Stimulated activated CD4-positive, alpha-beta T cell treated with anti-CD3 and anti-CD28 coated beads, Interleukin-1b, Interleukin-23, amount 100 ng/mL, for 1 hour (primary cell): ENCODE measurements at places on chromosomes 3 and 15.

DNA sequence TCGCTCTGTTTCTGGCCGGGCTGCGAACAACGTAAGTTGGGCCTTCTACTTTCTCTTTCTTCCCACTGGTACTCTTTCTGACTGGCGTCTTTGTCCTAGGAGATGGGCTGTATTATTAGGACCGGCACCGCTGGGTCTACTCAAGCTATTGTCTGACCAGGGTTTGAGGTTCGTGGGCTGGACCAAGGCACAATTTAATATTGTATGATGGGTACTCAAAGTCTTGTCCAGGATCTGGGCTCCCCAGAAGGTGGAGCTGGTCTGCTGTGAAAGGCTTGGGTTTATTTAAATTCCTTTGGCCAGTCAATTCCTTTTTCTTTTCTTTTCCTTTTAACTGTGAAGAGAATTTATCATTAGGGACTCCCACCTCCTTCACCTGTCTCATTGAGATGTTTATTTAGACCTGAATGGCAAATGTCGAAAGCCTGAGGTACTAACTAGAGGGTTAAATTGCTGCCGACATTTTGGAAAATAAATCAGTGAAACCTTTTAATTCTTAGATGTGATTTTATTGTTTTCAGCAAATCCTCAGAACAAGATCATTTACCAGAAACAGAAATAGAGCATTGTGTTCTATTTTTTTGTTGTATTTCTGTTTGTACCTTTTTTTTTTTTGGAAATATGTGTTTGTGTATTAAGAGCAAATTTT, 410 bp downstream of the LRRC49 start:
- DNase-seq = no peak

DNA sequence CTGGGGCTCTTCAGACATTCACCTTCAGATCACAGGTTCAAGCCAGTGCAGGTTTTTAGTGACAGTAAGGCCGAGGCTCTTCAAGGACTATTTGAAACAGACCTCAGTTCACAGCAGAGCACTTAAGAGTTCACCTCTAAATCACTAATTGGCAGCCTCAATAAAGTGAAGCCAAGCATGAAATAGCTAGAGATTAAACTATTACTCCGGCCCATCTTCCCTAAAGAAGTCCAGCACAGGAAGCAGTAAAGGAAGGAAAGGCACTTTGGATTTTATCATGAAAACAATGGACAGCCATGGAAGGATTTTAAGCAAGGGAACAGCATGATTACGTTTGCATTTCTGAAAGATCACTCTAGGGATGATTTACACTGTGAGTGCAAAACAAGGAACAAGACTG, 27.6 kb upstream of the ARL6 start:
- DNase-seq = no peak

- DNase-seq = no peak
Measured at GRCh38 chr15:45126535-45127158, 3.0 kb downstream of the DUOXA1 start.

DNA sequence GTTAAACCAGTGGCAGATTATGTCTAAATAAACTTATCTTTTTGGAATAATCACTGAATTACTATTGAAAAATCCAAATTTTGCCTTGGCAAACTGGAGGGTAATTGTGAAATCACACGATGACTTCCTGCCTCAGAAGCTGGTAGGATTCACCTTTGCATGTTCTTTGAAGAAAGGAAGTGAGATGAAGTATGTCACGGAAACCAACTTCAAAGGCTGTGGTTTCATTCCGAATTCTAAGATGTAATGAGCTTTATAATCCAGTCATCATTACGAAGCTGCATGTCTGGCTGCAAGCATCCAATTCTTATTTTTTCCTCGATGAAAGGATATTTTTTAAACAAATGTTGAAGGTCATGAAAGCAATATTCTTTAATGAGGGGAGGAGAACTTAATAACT, 15.0 kb upstream of the ZBED2 start:
- DNase-seq = no peak

- no peak for DNase-seq
Measured at GRCh38 chr3:17075907-17076306, 191.2 kb downstream of the PLCL2 start.
